Lower leg skin (tissue), 4 donors: ENCODE measurements at places on chromosomes 2 and 18. TPM values are rescaled to one million over a fixed set of nuclear protein-coding genes. Genes with fewer than 3 reads are reported as not detected.

Gene MTIF2
- total RNA-seq: 14.5 TPM

GRCh38 chr2:150120326-150120955 lies 367.0 kb downstream of the RND3 start:
- DNase-seq: no peak

- no peak for DNase-seq
Measured at GRCh38 chr2:165500816-165501215, 31.3 kb downstream of the CSRNP3 start.

GRCh38 chr2:238244151-238244550 lies 4.3 kb upstream of the HES6 start:
- no peak for DNase-seq

- DNase-seq: no peak
Measured at GRCh38 chr2:2662847-2663356, 331.8 kb upstream of the MYT1L start.
